PC-9 (cell line): ENCODE measurements at places on chromosomes 3 and 15. TPM values are rescaled to one million over a fixed set of nuclear protein-coding genes. Genes with fewer than 3 reads are reported as not detected.

GRCh38 chr3:108202080-108202479 is 20.1 kb downstream of the IFT57 start:
- no peak for DNase-seq
- H3K36me3 ChIP-seq, result peaks cover 6% of the 10 kb centered on the region
- no peak overlapping the region for H3K4me3 ChIP-seq

DNA sequence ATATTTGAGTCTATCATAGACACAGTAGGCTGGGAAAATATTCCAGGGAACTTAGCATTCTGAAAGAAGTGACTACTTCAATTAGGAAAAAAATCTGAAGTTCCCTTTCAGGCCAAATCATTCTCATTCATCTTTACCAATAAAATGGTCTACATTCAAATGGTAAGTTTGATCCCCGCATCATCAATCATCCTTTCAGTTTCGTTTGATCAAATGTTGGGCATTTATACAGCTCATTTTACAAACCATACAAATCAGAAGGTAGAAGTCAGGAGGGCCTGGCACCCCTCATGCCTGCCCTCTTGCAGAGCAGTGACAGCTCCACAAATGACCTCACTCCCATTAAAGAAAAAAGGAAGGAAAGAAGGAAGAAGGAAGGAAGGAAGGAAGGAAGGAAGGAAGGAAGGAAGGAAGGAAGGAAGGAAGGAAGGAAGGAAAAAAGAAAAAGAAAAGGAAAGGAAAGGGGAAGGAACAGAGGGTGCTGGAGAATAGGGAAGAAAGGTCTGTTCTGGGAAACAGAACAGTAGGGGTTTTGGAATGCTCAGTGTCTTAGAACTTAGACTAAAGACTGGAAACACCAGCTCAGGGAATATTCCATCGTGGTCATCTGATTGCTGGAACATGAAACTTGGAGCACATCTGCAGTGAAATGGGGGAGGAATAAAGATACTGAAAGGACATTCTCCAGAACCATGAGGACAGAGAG is 86.1 kb downstream of the XXYLT1 start:
- no peaks in the 10 kb centered on the region for H3K27me3 ChIP-seq
- peak overlapping the region; percentile 65 for H3K27ac ChIP-seq
- DNase-seq, result no peak
- H3K36me3 ChIP-seq, result no peaks in the 10 kb centered on the region
- H3K4me3 ChIP-seq, result no peak overlapping the region
- H3K4me1 ChIP-seq, result peaks cover 23% of the 10 kb centered on the region

- no peak overlapping the region for H3K4me3 ChIP-seq
- H3K36me3 ChIP-seq, result no peaks in the 10 kb centered on the region
- H3K27ac ChIP-seq, result no peak overlapping the region
- DNase-seq, result no peak
- no peaks in the 10 kb centered on the region for H3K4me1 ChIP-seq
These were observed 160.7 kb upstream of the EIF1B start for GRCh38 chr3:40148827-40149226.

PSTPIP1 gene
- not detected in 2 replicates for total RNA-seq

DNA sequence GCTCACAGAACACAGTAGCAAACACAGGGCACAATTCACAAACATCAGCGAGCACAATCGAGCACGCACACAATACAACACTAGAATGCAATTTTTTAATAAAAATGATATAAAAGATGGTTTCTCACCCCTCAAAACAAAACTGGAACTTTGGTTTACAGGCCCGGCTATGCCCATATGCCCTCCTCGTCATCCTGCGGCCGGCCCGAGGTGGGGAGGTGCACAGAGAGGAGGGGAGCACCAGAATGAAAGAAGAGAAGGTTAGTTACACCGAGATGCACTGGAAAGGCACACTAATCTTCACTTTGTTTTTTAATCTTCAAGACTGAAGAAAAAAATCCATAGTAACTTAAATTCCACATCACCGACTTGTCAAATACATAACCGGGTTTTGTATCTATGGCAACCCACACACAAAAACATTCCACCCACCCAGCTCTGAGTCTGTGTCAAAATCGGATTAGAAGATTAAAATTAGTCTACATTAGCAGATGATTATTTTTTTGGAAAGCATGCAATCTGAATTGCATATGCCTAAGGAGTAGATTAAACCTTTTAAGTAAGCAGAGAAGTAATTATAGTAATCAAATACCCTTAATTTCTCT is 196.7 kb upstream of the WNT5A start:
- H3K27ac ChIP-seq, result no peak overlapping the region
- H3K4me1 ChIP-seq, result no peaks in the 10 kb centered on the region
- no peaks in the 10 kb centered on the region for H3K36me3 ChIP-seq
- no peak overlapping the region for H3K4me3 ChIP-seq
- no peaks in the 10 kb centered on the region for H3K27me3 ChIP-seq

DNA sequence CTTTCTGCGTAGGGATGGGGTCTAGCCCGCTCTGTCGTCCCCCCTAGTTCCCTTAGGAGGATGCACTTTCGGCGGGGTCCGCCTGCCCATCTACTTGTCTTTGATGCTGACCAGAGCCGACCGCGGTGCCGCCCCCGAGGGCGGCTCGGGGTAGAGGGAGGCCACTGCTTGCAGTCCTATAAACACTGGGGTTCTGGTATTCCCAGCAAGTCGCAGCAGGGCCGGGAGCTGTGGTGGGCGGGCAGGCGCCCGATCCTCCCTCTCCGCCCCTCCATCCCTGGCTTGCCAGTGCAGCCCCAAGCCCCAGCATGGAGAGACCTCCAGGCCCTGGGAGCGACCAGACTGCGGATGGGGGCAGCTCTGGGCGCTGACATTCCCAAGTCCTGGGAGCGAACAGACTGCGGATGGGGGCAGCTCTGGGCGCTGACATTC is 830 bp downstream of the SEMA4B start:
- no peaks in the 10 kb centered on the region for H3K27me3 ChIP-seq
- H3K4me1 ChIP-seq, result peaks cover 63% of the 10 kb centered on the region
- H3K4me3 ChIP-seq, result peak overlapping the region; percentile 71
- no peak for DNase-seq
- H3K36me3 ChIP-seq, result peaks cover 32% of the 10 kb centered on the region

GRCh38 chr3:12999147-13000140 is 73.8 kb downstream of the IQSEC1 start:
- H3K36me3 ChIP-seq, result no peaks in the 10 kb centered on the region
- H3K4me1 ChIP-seq, result peaks cover 75% of the 10 kb centered on the region
- no peaks in the 10 kb centered on the region for H3K27me3 ChIP-seq
- H3K27ac ChIP-seq, result peak overlapping the region; percentile 86
- H3K4me3 ChIP-seq, result peak overlapping the region; percentile 27; the same call in 1 of the 2 replicates

- H3K4me1 ChIP-seq, result no peaks in the 10 kb centered on the region; the same call in 1 of the 2 replicates
- H3K4me3 ChIP-seq, result no peak overlapping the region
- no peaks in the 10 kb centered on the region for H3K27me3 ChIP-seq
These were observed 410.3 kb downstream of the NAALADL2 start for GRCh38 chr3:175269394-175269793.

DNA sequence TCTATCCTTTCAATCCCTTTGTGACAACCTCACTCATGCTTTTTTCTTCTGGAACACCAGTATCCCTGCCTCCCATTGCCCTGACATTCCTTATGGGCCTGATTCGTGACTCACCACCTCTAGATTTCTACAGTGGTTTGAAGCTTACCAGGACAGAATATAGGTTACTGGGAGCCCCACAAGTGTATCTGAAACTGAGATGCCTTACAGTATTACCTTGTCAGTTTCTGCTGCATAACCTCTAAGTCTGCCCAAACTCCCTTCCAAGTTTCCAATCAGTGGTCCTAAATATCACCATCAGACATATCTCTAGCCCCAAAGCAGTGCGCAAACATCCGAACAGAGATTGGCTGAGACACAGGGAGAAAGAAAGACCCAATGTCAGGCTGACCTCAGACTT is 5.6 kb downstream of the CPB1 start:
- no peak overlapping the region for H3K4me3 ChIP-seq
- no peaks in the 10 kb centered on the region for H3K27me3 ChIP-seq
- no peaks in the 10 kb centered on the region for H3K36me3 ChIP-seq
- no peaks in the 10 kb centered on the region for H3K4me1 ChIP-seq
- DNase-seq, result no peak

RPS17 gene
- 1,891 and 1,969 TPM in 2 replicates for total RNA-seq

DNA sequence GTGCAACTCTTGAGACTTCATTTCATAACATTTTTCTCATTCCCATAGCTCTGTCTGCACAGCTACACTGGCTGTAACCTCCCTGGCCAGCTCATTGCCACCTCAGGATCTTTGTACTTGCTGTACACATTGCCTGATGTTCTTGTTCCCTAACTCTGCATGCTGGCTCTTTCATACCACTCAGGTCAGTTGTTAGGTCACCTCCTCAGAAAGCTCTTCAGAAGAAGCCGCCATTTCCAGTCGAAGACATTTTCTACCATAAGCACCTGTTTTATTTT is 176.2 kb downstream of the AKAP13 start:
- peaks cover 7% of the 10 kb centered on the region for H3K36me3 ChIP-seq
- H3K27me3 ChIP-seq, result no peaks in the 10 kb centered on the region
- H3K27ac ChIP-seq, result no peak overlapping the region
- no peaks in the 10 kb centered on the region for H3K4me1 ChIP-seq

DNA sequence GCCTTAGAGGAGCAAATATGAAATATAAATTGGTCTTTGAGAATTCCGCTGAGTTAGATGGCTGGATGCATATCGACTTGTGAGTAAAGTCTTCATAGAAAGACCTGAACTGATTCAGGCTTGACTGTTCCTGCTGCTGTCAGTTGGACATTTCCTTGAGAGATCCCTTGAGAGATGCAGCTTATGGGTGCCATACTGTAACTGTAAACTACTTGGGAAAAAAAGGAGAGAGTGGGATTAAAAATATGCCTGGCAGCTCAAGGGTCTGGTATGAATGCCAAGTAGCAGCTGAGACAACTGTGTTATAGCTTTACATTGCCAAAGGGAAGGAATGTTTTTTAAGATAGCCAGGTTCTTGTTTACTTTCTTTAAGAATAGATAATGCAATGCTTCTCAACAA is 926.6 kb downstream of the EPHA3 start:
- no peak for DNase-seq
- H3K27ac ChIP-seq, result no peak overlapping the region
- H3K4me3 ChIP-seq, result no peak overlapping the region
- no peaks in the 10 kb centered on the region for H3K4me1 ChIP-seq

OTOL1 gene
- not detected in 2 replicates for total RNA-seq

DNA sequence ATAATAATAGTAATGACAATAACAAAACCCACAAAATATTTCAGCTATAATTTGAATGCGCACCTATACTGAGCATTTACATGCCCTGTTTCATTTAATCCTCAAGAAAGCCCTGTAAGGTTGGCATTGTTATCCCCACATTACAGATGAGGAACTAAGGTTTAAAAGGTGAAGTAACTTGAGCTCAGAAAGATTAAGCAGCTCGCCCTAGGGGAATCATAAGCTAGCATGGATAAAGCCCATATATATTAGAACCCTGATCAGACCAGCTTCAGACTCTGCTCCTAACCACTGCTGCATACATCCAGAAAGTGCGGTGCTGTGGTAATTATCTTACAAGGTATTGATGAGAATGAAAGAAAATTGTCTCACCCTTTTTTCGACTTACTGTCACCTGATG is 141.1 kb upstream of the CGNL1 start:
- no peaks in the 10 kb centered on the region for H3K27me3 ChIP-seq
- H3K36me3 ChIP-seq, result no peaks in the 10 kb centered on the region
- no peak for DNase-seq
- no peak overlapping the region for H3K27ac ChIP-seq

GRCh38 chr15:94858011-94858410 is 626.6 kb downstream of the MCTP2 start:
- DNase-seq, result no peak
- H3K4me3 ChIP-seq, result no peak overlapping the region
- H3K27ac ChIP-seq, result no peak overlapping the region
- no peaks in the 10 kb centered on the region for H3K4me1 ChIP-seq
- no peaks in the 10 kb centered on the region for H3K36me3 ChIP-seq

DNA sequence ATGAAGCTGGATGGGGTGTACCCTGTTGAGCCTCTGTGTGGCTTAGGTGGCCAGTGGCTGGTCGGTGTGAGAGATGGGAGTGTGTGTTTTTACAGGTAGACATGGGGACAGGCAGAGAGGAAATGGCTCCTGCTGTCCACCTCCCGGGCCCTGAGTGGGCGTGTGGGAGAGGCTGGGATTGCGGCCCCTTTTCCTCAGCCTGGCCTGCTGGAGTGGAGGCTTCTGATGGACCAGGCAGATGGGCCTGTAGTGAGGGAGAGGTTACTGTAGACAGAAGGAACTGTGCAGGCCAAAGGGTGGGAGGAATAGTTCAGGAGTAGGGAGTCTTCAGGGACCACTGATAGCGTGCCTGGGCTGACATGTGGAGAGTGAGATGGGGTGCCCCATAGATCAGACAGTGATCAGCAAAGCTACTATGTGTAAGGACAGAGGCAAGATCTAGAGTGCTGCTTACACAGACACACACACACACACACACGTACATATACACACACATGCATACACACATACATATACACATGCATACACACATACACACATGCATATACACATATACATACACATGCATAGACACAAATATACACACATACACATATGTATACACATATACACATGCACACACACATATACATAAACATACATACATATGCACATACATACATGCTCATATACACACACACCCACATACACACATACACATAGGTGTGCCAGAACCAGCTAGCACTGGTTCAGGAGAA is 26.4 kb downstream of the ACAA1 start:
- H3K36me3 ChIP-seq, result no peaks in the 10 kb centered on the region
- no peak overlapping the region for H3K27ac ChIP-seq
- H3K27me3 ChIP-seq, result no peaks in the 10 kb centered on the region
- H3K4me1 ChIP-seq, result no peaks in the 10 kb centered on the region
- DNase-seq, result no peak
- no peak overlapping the region for H3K4me3 ChIP-seq

- peaks cover 23% of the 10 kb centered on the region for H3K36me3 ChIP-seq
- peaks cover 17% of the 10 kb centered on the region for H3K4me1 ChIP-seq
- no peak for DNase-seq
- no peak overlapping the region for H3K4me3 ChIP-seq
- H3K27ac ChIP-seq, result no peak overlapping the region
These were observed 21.4 kb downstream of the FAH start for GRCh38 chr15:80174017-80174746.

COL8A1 gene
- total RNA-seq, result 6.6 and 8.1 TPM in 2 replicates

PLA2G4D gene
- 0.90 and 1.4 TPM in 2 replicates for total RNA-seq

AADAC gene
- total RNA-seq, result 2.8 and 4.7 TPM in 2 replicates

ITPR1 gene
- 10.4 and 11.3 TPM in 2 replicates for total RNA-seq

GRCh38 chr3:143821862-143822261 is 26.4 kb downstream of the SLC9A9 start:
- no peaks in the 10 kb centered on the region for H3K36me3 ChIP-seq
- no peak overlapping the region for H3K4me3 ChIP-seq
- H3K27me3 ChIP-seq, result no peaks in the 10 kb centered on the region
- DNase-seq, result no peak
- no peak overlapping the region for H3K27ac ChIP-seq
